T-helper 22 cell (primary cell): ENCODE measurements at places on chromosomes 12 and 14.

- DNase-seq: no peak
Measured at GRCh38 chr14:104940526-104941150, 16.0 kb downstream of the PLD4 start.

DNA sequence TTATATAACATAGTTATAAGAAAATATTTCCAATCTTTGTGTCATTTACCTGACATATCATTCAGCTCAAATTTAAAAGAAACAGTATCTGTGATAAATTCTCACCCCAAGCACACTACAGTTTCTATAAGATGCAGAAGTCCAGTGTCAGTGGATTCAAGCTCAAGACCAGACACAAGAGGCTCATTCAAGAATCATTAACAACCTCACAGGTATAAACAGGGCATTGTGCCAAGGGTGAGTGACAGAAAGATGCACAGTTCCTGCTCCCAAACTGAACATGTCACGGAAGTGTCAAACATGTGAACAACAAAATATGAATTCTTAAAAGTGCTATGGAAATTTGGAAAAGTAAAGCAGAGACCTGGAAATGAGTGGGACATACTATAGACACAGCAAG is 12.8 kb downstream of the ATP2B1 start:
- DNase-seq: no peak

DNA sequence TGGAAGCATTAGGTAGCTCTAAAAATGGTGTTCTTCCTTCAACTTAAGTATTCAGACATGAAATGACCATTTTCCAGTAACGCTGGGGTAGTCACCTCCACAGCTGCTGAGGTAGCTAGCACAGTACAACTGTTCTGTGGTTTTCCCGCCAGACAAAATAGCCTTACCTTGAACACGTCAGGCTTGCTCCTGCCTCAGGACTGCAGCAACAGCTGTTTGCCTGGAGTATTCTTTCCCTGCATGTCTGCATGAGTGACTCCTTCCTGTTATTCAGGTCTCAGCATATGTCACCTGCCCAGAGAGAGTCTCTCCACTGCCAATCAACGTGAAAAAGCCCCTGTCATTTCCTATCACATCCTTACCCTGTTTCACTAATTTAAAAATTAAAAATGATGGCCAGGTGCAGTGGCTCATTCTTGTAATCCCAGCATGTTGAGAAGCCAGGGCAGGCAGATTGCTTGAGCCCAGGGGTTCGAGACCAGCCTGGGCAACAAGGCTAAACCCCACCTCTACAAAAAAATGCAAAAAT is 37.9 kb downstream of the WDR89 start:
- no peak for DNase-seq

GRCh38 chr14:74907744-74908143 is 15.3 kb downstream of the RPS6KL1 start:
- DNase-seq: no peak
